ENCODE measurements at places on chromosomes 2 and 18.

GRCh38 chr18:13630716-13631268, 95.6 kb downstream of the FAM210A start:
- DNase-seq: no peak

- no peak for DNase-seq
Observed at GRCh38 chr2:192253692-192254091, 59.0 kb upstream of the TMEFF2 start.

DNA sequence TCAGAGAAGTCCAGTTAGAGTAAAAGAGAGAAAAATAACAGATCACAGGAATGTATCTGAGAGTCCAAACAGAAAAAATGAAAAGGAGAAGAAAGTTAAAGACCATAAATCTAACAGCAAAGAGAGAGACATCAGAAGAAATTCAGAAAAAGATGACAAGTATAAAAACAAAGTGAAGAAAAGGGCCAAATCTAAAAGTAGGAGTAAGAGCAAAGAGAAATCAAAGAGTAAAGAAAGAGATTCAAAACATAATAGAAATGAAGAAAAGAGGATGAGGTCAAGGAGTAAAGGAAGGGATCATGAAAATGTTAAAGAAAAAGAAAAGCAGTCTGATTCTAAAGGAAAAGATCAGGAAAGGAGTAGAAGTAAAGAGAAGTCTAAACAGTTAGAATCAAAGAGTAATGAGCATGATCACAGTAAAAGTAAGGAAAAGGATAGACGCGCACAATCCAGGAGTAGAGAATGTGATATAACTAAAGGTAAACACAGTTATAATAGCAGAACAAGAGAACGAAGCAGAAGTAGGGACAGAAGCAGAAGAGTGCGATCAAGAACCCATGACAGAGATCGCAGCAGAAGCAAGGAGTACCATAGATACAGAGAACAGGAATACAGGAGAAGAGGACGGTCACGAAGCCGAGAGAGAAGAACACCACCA, 52.4 kb downstream of the PPIG start:
- no peak for DNase-seq

- DNase-seq: no peak
Observed at GRCh38 chr2:190410166-190410565, 2.0 kb downstream of the MFSD6 start.

DNA sequence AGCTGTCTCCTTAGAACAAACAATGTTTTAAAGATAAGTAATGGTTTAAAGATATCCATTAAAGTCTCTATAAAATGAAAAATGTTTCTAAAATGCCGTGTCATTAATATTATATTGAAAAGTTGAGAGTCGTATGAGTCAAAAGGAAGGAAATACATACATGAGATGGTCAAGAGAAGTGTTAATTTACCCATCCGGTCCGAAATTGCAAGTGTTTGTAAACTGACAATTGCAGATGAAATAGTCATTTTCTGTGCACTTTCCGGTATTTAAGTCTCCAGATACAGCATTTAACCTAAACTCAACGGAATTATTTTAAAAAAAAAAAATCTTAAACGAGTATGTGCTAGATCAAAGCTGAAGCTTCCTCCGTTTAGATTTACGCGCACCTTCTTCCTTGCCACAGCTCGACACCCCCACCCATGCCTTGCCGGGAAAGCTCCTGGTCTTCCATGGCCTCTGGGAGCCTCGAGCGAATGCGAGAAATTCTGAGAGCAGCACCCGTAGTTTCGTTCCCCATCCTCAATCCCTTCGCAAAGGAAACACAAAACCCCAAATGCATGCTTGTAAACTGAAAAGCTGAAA, 1.8 kb downstream of the DSC3 start:
- DNase-seq: no peak

- DNase-seq: no peak
Observed at GRCh38 chr2:54814389-54815147, 91.1 kb downstream of the EML6 start.

- DNase-seq: no peak
Observed at GRCh38 chr2:119719261-119719627, 40.2 kb downstream of the TMEM177 start.

DNA sequence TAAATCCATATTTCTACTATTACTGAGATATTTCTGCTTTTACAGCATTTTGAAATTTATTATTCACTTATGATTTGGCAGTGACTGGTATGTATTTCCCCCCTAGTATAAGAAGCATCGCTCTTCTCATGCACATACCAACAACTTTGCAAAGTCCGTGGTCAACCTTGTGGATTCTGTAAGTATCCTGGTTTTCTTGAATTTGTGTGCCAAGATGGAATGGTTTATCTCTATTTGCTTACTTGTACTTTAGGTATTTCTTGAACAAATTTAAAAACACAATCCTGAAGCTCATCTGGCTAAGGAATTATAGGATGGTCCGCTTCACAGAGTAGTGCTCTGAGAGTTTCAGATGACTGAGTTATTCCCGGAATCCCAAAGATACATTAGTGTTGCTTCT, 85.0 kb upstream of the FAM237A start:
- no peak for DNase-seq

DNA sequence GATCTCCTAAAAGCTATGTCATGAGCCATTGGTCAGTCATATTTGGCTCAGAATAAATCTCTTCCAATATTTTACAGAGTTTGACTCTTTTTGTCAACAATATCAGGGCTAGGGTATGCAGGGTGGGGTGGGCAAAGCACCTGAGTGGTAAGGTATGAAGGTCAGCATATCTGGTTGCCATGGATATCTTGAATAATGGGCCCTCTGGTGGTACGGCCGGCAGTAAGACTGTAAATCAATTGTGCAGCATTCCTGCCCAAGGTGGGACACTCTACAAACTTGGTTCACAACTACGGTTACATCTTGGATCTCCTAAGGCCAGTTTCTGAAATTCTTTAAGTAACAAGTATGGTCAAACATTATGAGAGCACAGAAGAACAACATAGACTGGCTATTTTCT, 119.6 kb downstream of the SPOPL start:
- DNase-seq: no peak

DNA sequence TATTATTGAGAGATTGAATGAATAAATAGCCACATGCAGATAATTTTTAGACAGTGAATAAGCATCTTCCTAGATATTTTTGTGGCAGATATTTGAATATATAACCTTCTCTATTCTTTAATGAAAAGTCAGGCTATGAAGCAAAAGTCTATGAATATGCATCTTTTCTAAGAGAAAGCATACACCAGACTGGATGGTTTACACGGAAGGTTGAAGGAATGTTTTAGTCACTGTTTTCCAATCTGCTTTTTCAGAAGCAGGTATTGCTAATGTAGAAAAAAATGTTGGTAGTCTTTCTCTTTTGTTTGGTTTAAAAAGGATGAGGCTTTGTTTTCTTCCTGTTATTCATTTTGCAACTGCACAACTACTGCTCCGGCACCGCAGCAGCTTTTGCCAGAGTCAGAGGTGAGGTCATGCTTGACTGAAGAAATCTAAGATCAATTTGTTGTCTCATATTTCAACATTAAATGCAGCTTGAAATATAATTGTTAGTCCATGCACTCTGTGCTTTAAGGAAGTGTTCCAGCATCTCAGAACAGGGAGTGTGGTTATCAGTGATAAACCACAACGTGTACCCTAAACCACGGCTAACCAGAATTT, 1540.8 kb upstream of the PIK3C3 start:
- no peak for DNase-seq

DNA sequence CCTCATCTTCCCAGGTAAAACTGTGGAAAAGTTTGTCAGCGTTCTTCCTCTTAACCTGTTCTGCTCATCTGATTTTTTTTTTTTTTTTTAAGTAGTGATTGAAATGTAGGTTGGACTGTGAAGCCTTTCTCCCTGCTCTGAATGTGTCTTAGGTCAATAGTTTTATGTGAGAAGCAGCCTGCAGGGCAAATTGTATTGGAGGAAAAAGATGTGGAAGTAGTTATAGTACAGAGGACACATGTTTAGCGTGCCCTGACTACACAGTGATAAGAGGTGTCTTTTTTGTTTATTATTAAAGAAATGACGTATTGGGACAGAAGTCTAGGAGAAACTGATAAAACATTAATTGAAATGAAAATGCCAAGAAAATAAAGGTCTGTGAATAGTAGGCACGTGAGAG, 1.5 kb downstream of the MTA3 start:
- no peak for DNase-seq

DNA sequence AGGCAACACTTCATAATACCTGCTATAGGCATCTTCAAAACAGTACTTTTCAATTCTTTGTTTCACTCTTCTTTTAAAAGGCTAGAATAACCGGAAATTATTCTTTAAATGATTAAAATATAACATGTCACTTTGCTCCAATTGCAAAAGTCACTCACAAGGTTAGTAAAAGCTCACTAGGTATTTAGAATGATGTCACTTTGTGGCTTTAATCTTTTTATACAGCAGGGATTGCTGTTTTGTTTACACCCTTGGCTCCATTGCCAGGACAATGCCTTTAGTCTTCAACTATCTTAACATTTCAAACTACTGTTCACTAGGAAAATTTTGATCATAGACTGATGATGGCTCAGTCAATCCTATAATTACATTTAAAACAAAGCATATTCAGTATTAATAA, 157.1 kb downstream of the BAZ2B start:
- no peak for DNase-seq

GRCh38 chr2:38697116-38697840, 31.4 kb downstream of the GALM start:
- DNase-seq: no peak

DNA sequence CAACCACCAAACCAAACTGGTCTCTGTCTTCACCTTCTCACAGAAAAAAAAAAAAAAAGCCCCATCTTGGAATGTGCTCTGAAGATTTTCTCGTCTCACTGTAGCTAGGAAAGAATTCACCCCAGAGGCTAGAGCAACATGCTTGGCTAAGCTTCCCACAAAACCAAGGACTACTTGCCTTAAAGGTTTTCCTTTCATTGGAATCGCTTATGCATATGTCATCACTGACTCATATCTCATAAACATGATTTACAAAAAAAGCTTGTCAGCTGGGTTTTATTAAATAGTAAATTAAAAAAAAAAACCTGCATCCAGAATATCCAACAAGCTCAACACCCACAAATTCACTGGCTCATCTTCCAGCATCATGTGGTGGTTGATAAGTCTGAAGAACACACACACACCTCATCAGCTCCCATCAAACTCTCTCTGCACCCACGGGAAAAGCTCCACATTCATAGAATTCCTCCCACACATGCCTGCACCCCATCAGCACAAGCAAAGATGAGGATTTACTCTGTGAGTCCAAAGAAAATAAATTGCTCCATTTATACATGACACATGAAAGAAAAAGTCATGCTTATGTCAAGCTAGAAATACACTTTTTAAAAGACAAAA, 182.0 kb upstream of the TRIB2 start:
- no peak for DNase-seq

DNA sequence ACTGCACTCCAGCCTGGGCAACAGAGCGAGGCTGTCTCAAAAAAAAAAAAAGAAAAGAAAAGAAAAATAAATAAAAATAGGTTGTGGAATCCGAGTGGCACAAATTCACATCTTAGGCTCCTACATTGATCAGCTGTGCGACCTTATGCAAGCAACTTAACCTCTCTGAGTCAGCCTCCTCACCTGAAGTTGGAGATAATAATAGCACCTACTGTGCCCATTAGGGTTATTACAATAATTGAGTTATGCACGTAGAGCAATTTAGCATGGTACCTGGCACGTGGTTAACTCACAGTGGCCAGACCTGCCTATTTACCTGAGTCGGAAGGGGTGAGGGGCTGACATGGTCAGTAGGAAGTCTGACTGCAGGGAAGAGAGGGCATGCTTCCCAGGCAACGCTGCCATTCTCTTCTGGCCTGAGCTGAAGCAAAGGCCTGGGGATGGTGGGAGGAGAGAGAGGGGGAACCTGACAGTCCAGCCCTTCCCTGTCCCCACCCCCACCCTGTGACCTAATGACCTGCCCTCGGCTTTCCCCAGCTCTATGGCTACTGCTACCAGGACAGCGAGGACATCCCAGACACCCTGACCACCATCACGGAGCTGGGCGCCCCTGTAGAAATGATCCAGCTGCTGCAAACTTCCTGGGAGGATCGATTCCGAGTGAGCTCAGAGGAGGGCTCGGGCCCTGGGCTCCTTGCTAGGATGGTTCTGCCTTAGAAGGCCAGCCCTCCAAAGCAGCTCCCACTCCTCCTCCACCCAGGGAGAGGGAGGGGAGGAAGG, 5.1 kb downstream of the PKDCC start:
- no peak for DNase-seq

- no peak for DNase-seq
Observed at GRCh38 chr18:13541621-13542519, 184.5 kb downstream of the FAM210A start.

GRCh38 chr18:59660366-59660765, 36.9 kb downstream of the CCBE1 start:
- no peak for DNase-seq

DNA sequence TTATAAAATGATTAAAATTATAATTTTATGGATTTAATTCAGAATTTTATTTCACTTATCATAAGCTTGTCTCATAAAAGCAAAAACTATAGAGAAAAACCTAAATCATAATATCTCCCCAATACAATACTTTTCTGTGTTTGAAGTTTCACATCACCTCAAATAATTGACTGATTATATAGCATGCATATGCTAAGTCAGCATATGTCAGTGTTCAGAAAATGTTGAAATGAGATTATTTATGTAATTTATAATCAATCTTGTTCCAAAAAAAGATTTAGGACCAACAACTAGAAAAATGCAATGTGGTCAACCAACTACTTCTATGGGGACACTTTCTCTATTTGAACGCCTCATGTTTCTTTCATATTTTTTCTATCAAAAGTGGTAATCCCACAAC, 902.6 kb downstream of the CPS1 start:
- DNase-seq: no peak

DNA sequence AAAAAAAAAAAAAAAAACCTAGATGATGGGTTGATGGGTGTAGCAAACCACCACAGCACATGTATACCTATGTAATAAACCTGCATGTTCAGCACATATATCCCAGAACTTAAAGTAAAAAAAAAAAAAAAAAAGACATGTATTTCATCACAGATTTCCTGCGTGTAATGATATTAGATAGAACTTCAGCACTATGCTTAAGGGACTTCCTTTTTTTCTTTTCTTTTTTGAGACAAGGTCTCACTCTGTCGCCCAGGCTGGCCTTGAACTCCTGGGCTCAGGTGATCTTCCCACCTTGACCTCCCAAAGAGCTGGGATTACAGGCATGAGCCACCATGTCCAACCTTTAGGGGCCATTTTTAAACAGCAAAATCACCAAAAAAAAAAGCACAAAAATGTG, 42.0 kb downstream of the NEURL3 start:
- no peak for DNase-seq

Data from GM12891 (cell line).